ENCODE measurements at places on chromosomes 6 and 20.

GRCh38 chr6:117423754-117424153 lies 2.0 kb downstream of the ROS1 start:
- no peak overlapping the region for H3K4me3 ChIP-seq
- H3K27me3 ChIP-seq, result peaks cover 7% of the 10 kb centered on the region
- no peak for DNase-seq
- H3K27ac ChIP-seq, result no peak overlapping the region
- H3K4me1 ChIP-seq, result no peaks in the 10 kb centered on the region
- H3K36me3 ChIP-seq, result no peaks in the 10 kb centered on the region

DNA sequence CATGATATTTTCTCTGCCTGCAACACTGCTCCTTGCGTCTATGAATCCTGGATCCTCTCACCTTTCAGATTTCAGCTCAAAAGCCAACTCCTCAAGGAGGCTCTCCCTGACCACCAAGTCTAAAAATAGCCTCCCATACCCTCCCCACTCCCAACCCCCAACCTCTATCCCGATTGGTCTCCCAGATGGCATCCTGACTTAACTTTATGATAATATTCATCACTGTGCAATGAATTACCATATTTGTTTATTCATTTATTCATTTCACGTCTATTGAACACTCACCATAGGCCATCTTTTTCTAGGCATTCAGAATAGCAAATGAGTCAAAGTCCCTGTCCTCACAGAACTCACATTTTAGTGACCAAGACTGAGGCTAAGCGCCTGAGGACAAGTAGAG lies 42.6 kb upstream of the NFATC2 start:
- no peaks in the 10 kb centered on the region for H3K36me3 ChIP-seq
- no peak for DNase-seq
- peaks cover 8% of the 10 kb centered on the region for H3K4me1 ChIP-seq
- H3K27ac ChIP-seq, result no peak overlapping the region

GRCh38 chr20:33178726-33179125 lies 10.8 kb downstream of the BPIFA2 start:
- DNase-seq, result no peak
- H3K27me3 ChIP-seq, result peaks cover 4% of the 10 kb centered on the region
- H3K4me3 ChIP-seq, result no peak overlapping the region
- H3K4me1 ChIP-seq, result no peaks in the 10 kb centered on the region
- H3K27ac ChIP-seq, result no peak overlapping the region
- H3K36me3 ChIP-seq, result no peaks in the 10 kb centered on the region

- H3K27me3 ChIP-seq, result peaks cover 4% of the 10 kb centered on the region
- no peaks in the 10 kb centered on the region for H3K4me1 ChIP-seq
- H3K27ac ChIP-seq, result no peak overlapping the region
- H3K36me3 ChIP-seq, result no peaks in the 10 kb centered on the region
- DNase-seq, result no peak
- H3K4me3 ChIP-seq, result no peak overlapping the region
These were observed 93.4 kb downstream of the BMP7 start for GRCh38 chr20:57173041-57173440.

DNA sequence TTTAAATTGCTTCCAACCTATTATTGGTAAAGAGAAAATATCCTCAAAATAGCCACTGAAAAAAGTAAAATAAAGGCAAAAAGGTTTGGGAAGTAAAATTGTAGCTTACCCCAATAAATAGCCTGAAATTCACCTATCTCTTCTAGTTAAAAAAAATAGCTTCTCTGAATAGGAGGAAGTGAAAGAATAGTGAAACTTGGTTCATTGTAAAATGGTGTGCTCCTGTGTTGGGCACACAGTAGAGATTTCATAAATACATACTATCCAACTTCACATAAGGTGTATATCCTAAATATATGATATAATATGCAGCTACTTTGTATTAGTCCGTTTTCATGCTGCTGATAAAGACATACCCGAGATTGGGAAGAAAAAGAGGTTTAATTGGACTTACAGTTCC lies 45.3 kb downstream of the CDK19 start:
- no peak overlapping the region for H3K4me3 ChIP-seq
- no peak overlapping the region for H3K27ac ChIP-seq
- H3K27me3 ChIP-seq, result no peaks in the 10 kb centered on the region
- H3K36me3 ChIP-seq, result peaks cover 21% of the 10 kb centered on the region
- no peaks in the 10 kb centered on the region for H3K4me1 ChIP-seq
- DNase-seq, result no peak

GRCh38 chr20:19889011-19889953 lies 127.9 kb upstream of the NAA20 start:
- no peaks in the 10 kb centered on the region for H3K36me3 ChIP-seq

DNA sequence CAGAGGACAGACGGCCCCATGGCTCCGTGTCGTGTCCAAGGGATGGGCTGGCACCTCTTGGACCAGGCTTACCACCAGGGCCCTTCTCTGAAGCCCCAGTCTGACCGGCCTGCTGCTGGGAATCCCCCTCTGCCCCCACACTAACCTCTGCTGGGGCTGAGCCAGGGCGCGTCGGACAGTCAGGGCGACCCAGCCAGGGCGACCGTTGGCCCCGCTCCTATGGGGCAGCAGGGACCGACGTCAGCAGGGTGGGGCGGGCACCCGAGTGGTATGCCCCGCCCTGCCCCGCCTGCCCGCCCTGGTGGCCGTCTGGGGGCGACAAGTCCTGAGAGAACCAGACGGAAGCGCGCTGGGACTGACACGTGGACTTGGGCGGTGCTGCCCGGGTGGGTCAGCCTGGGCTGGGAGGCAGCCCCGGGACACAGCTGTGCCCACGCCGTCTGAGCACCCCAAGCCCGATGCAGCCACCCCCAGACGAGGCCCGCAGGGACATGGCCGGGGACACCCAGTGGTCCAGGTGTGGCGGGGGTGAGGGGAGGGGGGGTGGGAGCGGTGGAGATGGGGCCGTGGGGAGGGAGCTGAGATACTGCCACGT lies at the start of gene SLC17A9:
SLC17A9 (plus strand) TSS at position 337 of the 595 bp plus-strand sequence; CDS start at position 459, 122 bp downstream.
- peak within 1 kb of the TSS; percentile 80 for H3K4me3 ChIP-seq
- peaks cover 4% of the 10 kb centered on the region for H3K27me3 ChIP-seq
- peaks cover 43% of the 10 kb centered on the region for H3K4me1 ChIP-seq
- H3K36me3 ChIP-seq, result peaks cover 40% of the 10 kb centered on the region
- H3K27ac ChIP-seq, result peak within 1 kb of the TSS; percentile 97
- peak; percentile 77 for DNase-seq

DNA sequence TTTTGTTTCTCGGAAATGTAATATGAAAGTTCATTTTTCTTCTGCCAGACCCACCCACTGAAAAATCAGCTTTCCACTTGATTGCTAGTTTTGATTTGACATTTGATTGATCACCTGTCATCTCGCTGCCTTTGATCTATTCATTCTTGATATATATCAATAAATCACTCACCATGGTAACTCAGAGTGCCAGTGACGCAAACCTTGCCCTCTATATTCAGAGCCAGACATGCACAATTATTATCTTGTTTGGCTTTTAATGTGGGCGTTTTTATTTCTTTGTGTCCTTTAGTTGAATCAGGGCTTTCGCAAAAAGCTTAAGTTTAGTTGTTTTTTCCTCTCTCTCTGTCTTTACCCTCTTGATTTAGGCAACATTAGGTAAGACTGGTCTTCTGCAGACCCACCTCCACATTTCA lies 2.0 kb downstream of the TSHZ2 start:
- peaks cover 5% of the 10 kb centered on the region for H3K36me3 ChIP-seq
- peak; percentile 38 for DNase-seq
- peak overlapping the region; percentile 90 for H3K4me3 ChIP-seq

GRCh38 chr20:19257865-19258264 lies 45.4 kb downstream of the SLC24A3 start:
- no peaks in the 10 kb centered on the region for H3K36me3 ChIP-seq
- no peaks in the 10 kb centered on the region for H3K4me1 ChIP-seq
- no peak for DNase-seq
- no peaks in the 10 kb centered on the region for H3K27me3 ChIP-seq
- H3K4me3 ChIP-seq, result no peak overlapping the region

DNA sequence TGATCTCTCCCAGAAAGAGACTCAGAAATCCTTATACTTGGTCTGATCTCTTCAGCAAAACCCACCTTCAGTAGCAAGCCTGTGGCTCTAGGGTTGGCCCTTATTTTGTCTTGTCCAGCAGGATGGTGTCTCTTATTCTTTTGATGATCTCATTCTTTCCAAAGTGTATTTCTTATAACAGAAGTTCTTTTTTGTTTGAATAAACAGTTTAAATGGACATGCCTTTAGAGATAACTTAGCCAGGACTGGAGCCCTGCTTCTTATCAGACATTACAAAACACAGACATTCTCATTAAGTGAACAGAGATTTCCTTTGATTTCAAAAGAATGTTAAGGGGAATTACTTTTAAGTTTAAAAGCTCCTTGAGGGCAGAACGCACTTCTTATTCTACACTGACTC lies 31.7 kb downstream of the KCNS1 start:
- peaks cover 12% of the 10 kb centered on the region for H3K4me1 ChIP-seq
- H3K27me3 ChIP-seq, result no peaks in the 10 kb centered on the region
- no peak overlapping the region for H3K27ac ChIP-seq
- H3K4me3 ChIP-seq, result no peak overlapping the region
- DNase-seq, result no peak
- H3K36me3 ChIP-seq, result peaks cover 38% of the 10 kb centered on the region

GRCh38 chr20:7231303-7231702 lies 463.8 kb downstream of the BMP2 start:
- H3K27me3 ChIP-seq, result no peaks in the 10 kb centered on the region
- no peak overlapping the region for H3K4me3 ChIP-seq
- no peaks in the 10 kb centered on the region for H3K36me3 ChIP-seq
- no peaks in the 10 kb centered on the region for H3K4me1 ChIP-seq
- no peak overlapping the region for H3K27ac ChIP-seq
- DNase-seq, result no peak

Data from activated naive CD4-positive, alpha-beta T cell treated with anti-CD3 and anti-CD28 coated beads, Interleukin-2, amount 10 ng/mL, durations not matched to agents 7 days and 5 days (primary cell).